GOT3 (cell line): ENCODE measurements at places on chromosomes 13 and 19.

DNA sequence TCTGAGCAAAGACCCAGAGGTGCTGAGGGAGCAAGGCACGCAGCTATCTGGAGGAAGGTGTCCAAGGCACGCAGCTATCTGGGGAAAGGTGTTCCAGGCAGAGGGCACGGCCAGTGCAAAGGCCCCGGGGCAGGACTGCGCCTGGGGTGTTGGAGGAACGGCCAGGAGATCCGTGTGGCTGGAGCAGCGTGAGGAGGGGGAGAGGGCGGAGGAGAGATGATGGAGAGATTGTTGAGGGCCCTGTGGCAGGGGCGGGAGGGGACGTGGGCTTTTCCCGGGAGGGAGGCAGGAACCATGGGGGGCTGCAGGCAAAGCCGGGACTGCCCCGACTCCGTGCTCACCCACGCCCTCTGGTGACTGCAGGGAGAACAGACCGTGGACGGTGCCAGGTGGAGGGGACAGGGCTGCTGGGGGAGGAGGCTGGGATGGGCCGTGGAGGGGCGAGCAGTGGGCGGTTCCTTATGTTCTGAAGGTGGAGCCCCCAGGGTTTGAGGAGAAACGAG lies 13.3 kb upstream of the MISP start:
- DNase-seq, result no peak

- DNase-seq, result no peak
These were observed 2172.2 kb downstream of the PCDH9 start for GRCh38 chr13:65057986-65058385.

DNA sequence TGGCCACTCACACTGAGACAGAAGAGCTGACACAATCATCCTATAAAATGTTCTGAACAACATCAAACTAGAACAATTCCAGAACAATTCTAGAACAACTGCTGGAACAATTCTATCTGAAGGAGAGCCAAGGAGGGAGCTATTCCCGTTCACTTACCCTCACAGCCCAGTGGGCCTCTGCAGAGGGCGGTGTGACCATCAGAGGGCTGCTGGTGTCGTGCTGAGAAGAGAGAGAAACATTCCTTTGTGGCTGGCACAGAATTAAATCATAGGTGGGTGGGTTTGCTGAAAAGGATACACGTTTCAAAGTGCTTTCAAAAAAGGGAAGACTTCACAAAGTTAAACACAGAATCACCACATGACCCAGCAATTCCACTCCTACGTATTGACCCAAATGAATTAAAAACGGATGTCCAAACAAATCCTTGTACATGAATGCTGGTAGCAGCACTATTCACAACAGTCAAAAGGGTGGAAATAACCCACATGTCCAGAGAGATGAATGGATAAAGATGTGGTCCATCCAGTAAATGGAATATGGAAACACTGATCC lies 34.9 kb downstream of the EPS15L1 start:
- no peak for DNase-seq

- no peak for DNase-seq
These were observed 3.8 kb downstream of the MED26 start for GRCh38 chr19:16624236-16624635.

DNA sequence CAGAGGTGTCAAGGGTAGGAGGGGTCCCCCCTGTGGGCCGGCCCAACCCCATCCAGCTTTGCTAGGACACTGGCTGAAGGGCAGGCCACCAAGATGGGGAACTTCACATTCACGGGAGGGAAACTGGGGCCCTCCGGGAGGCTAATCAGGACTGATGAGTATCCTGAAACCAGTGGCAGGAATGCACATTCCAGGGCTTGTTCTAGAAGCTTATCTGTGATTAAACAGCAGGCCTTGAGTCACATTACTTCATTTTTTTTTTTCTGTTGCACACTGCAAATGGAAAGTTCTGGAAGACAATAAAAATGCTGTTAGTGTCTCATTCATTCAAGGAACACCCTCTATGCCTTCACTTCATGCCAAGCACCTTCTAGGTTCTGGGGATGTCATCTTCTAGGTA lies 15.5 kb upstream of the SIGLEC11 start:
- DNase-seq, result no peak

DNA sequence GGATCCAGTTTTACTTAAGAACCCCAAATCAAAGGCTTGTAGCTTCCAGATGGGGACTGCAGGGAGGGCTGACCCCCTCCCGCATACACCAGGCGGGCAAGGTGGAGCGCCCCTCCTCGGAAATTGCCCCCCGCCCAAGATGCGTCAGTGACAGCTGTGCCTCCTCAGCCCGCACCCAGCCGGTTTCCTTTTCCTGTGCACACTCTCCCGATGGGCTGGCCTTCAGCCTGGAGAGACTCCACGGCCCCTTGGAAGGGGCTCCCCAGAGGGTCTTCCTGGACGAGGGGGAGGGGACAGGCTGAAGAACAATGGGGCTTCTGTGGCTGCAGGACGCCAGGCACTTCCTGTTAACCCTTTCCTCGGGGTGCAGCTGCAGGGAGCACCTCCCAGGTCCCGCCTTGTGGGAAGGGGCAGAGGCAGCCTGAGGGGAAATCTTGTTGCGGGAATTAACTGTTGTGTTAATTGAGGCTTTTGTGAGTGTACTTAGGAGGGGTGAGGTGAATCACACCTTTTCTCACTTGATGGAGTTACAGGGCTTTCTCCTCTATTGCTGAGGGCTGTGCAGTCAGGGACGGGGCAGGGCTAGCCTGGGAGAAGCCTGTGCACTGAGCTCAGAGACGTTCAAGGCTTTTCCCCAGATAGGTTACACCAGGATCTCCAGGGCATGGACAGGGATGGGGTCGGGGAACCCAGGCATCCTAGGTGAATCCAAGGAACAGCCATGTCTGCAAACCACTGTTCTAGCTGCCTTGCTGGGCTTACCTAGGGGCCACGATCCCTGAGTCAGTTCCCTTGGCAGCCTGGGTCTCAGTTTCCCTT lies 14.3 kb downstream of the IER2 start:
- no peak for DNase-seq

DNA sequence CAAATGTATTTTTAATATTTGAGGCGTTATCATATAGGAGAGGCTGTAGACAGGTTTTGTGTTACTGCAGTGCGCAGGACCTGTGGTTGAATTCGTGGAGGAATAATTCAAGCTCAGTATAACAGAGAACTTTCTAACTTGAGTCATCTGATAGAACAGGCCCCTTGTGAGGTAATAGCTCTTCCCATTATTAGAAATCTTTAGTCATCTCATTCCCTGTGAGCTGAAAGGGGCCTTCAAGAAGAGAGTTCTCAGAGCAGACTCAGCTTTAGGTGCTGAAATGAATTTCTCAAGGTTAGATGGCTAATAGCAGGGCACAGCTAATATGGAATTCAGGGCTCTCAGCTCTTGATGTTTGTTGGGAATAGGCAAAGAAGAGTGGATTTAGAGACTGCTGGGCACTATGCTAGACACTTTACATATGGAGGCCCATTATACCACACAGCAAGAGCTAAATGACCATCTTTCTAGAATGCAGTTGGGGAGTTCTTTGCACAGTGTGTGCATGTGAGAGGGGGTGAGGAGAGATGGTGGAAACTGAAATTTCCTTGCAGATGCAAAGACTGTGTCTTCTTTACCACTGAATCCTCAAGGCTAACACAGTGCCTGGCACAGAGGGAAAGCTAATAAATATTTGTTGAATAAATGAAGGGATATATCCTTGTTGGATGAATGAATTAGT lies 89.5 kb downstream of the DGKH start:
- no peak for DNase-seq
